H54 (cell line): ENCODE measurements at places on chromosomes 3 and 15.

- DNase-seq, result peak; percentile 21
These were observed 30.0 kb upstream of the SLC41A3 start for GRCh38 chr3:126113733-126114442.

DNA sequence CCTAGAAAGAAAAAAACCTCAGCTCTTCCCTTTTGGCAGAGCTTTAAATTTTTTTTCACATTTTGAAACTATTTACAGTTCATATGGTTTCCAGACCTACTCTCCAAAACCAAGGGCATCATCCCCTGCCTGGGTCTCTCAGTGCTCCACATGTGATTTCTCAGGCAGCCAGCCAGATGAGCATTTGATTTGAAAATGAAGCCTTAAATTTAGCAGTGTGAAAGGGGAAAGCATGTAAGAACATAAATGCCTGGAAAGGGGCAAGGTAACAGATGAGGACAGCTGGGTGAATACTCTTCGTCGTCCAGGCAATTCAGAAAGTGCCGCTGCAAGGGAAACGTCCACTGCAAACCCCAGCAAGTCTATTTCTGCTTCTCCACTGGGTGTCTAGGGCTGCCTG is 94.8 kb downstream of the ATP8B4 start:
- no peak for DNase-seq

GRCh38 chr15:73437543-73438109 is 5.3 kb upstream of the REC114 start:
- no peak for DNase-seq

- DNase-seq, result no peak
These were observed 23.9 kb upstream of the LOXL1 start for GRCh38 chr15:73902121-73903020.

- no peak for DNase-seq
These were observed 311.7 kb upstream of the DPH6 start for GRCh38 chr15:35857567-35858226.

DNA sequence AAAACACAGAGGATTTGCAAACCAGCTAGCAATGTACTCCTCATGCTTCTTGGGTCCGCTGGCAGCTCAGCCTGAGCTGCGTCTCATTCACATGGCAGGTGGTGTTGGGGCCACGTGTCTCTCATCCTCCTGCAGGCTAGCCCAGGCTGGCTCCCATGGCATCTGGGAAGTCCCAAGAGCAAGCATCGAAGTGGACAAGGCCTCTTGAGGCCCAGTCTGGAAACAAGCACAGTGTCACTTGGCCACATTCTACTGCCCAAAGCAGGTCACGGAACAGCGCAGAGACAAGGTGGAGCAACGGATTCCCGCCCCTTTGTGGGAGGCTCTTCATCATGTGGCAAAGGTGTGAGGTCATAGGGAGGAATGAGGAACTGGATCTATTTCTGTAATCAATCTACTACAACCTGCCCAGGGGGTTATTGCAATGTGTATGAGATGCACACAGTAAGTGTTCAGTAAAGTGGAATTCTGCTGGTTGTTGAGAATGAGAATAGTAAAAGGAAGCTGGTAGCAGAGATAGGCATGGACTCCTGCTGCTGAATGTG is 128.3 kb downstream of the TPRA1 start:
- DNase-seq, result no peak

GRCh38 chr3:175342196-175342595 is 483.1 kb downstream of the NAALADL2 start:
- no peak for DNase-seq

- no peak for DNase-seq
These were observed 425.8 kb downstream of the ERC2 start for GRCh38 chr3:56042326-56042951.
